ENCODE measurements at places on chromosomes 6 and 20.

- no peak for DNase-seq
These were observed 16.9 kb downstream of the CDH22 start for GRCh38 chr20:46291401-46291800.

GRCh38 chr20:33569802-33570391 lies 80.0 kb downstream of the CBFA2T2 start:
- no peak for DNase-seq

DNA sequence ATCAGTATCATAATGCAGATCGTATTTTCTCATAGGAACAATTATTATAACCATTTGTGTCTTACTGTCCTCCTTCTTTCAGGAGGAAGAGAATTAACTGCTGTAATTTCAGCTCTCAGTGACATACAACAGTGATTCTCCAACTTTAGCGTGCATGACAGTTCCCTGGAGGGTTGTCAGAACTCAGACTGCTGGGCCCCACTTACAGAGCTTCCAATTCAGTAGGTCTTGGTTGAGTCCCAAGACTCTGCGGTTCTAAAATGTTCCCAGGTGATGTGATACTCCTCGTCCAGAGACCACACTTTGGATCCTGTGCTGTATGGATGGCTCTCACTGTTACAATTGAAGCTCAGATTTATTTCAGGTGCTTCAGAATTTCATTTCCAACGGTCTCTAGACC lies 72.8 kb downstream of the CAP2 start:
- no peak for DNase-seq

GRCh38 chr6:52984247-52984646 lies 10.8 kb downstream of the GSTA4 start:
- DNase-seq: peak; percentile 72

GRCh38 chr20:9838378-9839295 lies at the start of gene PAK5:
Gene PAK5 (minus strand): TSS chr20:9839076. CDS start chr20:9644328, 194,748 bp downstream.
- no peak for DNase-seq

- DNase-seq: no peak
These were observed 470.5 kb upstream of the JAG1 start for GRCh38 chr20:11144114-11144950.

- DNase-seq: no peak
These were observed 5.9 kb downstream of the NKX2-4 start for GRCh38 chr20:21391185-21391971.

DNA sequence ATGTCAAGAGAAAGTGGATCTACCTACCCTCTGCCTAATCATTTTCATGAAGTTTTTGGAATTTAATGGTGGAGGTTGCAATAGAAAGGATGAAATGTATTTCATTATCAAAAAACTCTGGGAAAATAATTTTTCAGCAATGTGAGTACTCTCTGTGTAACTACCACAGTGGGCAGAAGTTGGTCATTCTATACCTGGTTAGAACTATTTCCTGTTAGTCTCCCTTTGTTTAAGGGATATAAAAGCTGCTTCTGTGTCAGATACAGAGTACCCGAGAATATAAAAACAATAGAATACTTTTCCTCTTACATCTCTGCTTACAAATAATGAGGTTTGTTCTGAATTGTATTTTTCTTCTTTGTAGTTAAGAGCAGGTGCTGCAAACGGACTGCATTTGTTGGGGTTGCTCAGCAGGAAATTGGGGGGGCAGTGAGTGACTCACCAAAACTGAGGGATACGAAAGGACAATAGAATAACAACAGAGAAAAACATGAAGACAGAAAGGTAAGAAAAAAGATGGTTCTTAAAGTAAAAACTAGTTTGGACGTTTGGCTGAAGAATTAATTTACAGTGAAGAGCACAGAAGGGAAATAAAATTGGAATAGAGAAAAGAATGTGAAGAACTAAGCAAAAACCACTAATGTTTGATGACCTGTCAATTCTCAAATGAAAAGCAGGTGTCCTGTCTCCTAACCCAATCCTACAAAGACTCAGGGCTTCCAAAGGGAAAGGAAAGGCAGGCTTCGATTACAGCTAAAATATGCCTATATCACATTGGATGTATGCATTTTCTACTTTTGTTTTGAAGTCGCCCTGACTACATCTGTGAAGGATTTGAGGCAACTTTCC lies 703.1 kb downstream of the RFPL4B start:
- DNase-seq: no peak

All from naive thymus-derived CD8-positive, alpha-beta T cell (primary cell).